ENCODE measurements at places on chromosomes 2 and 18.

DNA sequence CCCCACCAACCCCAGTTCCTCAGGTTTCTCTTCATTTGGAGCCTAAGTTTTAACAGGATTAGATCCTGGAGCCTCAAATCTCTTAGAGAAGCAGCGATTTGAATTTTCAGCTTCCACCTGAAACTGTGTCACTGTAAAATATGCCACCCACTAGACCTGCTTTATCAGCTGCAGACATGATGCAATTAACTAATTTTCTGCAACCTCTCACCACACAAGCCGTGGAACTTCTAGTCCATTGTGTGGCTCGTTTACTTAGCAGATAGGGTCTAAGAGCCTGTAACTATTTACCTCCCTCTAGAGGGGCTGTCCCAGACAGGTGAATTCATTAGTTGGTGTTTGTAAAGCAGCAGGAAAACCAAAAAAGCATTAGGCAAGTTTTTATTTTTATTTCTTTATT, 31.6 kb upstream of the FZD5 start:
- DNase-seq, result peak; percentile 57

DNA sequence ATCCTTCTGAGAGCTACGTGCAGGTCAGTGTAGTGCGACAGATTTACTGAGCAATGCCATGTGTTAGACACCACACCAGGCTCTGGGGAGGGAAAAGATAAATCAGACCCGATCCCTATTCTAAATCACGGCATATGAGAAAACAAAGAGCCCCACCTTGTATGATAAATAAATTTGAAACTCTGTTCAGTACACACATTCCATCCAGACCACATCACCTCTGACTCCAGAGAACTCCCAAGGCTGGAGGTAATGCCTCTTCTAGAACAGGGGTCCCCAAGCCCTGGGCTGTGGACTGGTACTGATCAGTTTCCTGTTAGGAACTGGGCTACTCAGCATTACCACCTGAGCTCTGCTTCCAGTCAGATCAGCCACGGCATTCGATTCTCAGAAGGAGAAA, 77.3 kb downstream of the QPCT start:
- no peak for DNase-seq

DNA sequence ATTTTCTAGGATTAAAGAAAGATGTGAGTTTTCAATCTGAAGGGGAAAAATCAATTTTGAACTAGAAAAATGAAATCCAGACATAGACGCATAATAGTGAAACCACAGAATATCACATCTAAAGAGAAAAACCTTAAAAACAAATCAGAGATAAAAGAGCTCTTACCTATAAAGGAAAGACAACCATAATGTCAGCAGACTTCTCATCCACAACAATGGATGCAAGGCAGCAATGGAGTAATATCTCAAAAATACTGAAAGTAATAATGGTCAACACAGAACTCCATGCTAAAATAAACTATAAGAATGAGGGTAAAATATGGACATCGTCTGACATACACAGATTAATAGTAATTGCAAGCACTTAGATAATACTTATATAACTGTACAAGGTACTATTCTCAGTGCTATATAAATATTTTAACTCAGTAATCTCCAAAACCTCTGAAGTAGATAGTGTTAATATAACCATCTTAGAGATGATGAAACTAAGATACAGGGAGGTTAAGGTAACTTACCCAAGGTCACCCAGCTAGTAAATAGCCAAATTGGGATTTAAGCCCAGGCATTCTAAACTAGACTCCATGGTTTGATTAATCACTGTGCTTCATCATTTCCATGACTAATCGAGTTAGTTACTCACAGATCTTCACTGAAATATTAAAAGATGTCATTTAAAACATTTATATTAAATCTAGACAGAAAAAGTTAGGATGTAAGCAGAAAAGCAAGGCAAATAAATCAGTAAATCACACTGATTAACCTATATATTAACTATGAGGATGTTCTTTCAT, 89.4 kb upstream of the SPTBN1 start:
- no peak for DNase-seq

DNA sequence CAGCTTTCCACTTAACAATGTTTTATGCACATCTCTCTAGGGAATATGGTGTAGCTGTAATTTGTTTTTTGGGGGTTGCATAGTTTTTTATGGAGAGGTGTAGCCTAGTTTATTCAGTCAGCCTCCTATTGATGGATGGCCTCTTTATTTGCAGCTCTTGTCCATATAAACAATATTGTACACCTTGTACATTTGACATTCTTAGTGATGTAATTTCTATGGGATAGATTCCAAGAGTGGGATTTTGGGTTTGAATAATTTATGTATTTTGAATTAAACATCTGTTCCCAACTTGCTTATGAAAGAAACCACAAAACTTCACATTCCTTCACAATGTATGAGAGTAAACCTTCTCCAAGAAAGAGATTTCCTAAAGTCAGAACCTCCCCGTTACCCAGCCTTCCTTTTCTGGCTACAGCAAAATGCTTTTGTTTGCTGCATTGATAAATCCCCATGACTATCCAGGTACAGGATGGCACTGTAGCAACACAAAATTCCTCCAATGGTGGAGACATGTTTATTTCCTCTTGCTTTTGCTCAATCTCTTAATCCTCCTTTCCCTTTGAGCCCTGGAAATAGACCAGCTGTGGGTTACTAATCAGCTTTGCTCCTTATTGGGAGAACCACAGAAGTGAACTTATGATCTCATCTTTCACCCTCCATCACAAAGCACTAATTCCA, 58.4 kb upstream of the GALR1 start:
- no peak for DNase-seq

- DNase-seq, result peak; percentile 10
Measured at GRCh38 chr2:230160112-230160660, 59.6 kb downstream of the SP110 start.

DNA sequence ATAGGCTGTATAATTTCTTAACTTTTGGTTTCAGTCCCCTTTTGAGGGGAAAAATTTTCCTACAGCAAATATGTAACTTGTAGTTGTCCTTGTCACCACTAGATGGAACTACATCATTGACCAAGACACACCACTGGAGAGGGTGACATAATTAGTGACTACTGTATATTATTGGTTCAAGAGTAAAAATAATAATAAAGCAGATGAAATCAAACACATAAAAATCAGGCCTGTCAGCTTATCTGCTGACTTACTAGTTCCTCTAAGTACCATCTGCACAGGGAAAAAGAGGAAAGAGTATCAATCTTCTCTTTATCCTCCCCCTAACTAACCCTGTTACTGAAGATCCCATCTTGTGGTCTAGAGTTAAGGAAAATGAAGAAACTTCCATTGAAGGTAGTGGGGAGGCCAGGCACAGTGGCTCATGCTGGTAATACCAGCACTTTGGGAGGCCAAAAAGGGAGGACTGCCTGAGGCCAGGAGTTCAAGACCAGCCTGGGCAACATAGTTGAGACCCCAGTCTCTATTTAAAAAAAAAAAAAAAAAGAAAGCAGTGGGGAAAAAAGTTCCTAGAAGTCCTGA, 29.6 kb upstream of the ENOSF1 start:
- DNase-seq, result no peak

DNA sequence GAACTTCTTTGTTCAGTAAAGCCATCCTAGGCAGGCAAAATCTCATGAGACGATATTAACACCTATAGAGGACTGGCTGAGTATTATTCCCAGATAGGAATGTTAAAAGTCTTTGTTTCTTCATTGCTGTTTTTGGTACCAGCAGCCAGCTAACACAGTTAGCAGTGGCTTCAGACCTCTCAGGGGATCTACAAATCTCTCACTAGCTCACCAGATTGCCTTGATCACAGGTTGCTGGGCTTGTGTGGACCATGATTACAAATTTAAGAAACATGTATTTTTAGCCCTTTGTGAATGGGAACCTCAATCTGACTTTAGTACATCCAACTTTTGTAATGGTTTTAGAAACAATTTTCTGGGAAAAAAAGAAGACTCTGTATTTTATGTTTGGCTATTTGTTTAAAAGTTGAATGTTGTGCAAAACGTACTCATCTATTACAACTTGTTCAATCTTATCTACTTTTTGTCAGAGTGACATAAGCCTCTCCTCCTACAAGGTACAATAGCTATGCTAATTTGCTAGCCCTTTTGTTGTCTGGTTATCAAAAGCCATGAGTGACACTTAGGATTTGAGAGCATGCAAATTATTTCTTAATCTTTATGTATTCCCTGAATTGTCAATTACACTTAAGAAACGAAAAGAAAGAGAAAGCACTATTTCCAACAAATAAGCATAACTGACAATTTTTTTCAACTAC, 693.1 kb downstream of the ERBB4 start:
- no peak for DNase-seq

DNA sequence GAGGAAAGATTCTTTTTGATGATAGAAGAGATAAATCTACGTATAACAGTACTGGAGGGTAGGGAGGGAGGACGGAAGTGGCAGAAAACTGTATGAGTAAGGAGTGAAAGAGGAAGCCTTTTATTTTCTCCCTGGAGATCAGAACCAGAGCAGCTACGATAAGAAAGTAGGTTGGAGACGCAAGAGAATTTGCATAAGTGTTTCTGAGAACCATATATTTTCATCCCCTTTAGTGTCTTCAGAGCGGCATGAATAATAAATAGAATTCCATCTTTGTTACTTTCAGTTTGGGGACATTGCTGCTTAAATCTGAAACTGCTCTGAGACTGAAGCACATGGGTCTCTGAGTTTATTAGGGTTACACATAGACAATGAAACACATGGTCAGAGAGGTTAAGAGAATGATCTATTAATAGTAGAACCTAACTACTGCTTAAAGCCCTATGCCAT, 230.2 kb upstream of the TNP1 start:
- no peak for DNase-seq

- peak; percentile 57 for DNase-seq
Measured at GRCh38 chr2:114442510-114442909, at the start of gene DPP10. DPP10 (plus strand) TSS chr2:114442641.

DNA sequence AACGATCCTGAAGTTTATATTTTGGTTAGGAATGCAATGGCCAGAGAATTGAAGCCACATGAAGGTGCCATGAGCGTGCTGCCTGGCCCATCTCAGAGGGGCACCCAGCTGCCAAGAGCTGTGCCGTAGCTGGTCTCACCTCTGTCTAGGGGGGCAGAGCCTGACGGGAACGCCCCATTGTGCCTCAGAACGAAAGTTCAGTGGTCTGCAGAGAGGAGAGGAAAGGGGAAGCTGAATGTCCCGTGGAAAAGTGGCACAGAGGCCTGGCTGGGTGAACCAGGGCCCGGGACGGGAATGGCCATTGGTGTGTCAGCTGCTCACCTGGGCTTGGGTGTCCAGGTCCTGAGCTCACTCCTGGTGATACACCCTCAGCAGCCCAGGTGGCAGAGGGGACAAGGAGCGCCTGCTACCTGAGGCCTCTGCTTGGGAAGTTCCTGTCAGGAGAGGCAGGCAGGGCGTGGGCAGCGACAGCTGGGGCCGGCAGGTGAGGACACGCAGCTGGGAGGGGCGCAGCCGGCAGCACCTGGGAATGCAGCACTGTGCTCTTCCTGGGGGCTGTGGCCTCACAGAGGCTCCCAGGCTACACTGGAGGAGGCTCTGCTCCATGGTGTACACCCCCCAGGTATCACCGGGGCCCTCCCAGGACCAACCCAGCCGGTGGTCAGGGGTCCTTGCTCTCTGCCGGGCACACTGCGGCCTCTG, 67.3 kb downstream of the PARD6G start:
- no peak for DNase-seq

- no peak for DNase-seq
Measured at GRCh38 chr2:221097568-221097915, 474.6 kb downstream of the EPHA4 start.

DNA sequence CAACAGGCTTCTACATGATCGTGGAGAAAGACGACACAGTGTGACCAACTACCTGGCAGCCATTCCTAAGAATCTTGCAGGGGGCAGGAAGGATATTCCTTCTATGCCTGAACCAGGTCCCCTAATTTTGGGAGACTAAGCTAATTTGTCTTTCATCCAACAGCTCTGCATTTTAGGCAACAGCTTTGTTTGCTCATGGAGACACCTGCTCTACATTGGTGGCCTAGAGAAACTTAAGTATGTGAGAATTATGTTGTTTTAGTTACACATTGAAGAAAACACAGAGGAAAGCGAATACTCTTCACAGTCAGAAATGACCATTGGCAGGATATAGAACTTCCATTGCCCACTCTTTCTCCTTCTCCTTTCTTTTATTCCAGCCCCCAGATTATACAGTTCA, 75.2 kb downstream of the ASXL3 start:
- no peak for DNase-seq

- no peak for DNase-seq
Measured at GRCh38 chr2:141900826-141901225, 230.0 kb downstream of the LRP1B start.

- DNase-seq, result no peak
Measured at GRCh38 chr2:237669283-237669627, 41.9 kb downstream of the LRRFIP1 start.

GRCh38 chr2:202084265-202084664, 11.2 kb downstream of the KIAA2012 start:
- DNase-seq, result no peak

- no peak for DNase-seq
Measured at GRCh38 chr2:197360744-197361156, 50.2 kb upstream of the ANKRD44 start.

GRCh38 chr2:62956651-62957050, 94.0 kb upstream of the OTX1 start:
- no peak for DNase-seq

DNA sequence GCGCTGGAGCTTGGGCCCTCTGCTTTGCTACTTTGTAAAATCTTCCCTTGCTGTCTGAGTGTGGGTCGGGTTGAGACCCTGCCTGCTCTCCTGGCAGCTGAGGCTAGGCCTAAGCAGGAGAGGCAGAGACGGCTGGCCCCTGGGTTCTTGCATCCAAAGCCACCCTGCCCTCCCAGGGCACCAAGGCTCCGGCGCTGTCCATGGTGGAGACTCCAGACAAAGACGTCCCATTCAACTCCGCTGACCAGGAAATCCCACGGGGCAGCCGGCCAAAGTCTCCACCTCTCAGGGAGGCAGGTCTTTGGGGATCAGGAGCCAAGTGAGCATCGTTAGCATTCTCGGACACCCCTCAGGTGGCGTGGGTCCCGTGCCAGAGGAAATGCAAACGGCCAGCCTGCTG, 2.6 kb upstream of the PRLH start:
- DNase-seq, result no peak

- DNase-seq, result no peak
Measured at GRCh38 chr2:170823898-170824215, 7.2 kb downstream of the GAD1 start.

DNA sequence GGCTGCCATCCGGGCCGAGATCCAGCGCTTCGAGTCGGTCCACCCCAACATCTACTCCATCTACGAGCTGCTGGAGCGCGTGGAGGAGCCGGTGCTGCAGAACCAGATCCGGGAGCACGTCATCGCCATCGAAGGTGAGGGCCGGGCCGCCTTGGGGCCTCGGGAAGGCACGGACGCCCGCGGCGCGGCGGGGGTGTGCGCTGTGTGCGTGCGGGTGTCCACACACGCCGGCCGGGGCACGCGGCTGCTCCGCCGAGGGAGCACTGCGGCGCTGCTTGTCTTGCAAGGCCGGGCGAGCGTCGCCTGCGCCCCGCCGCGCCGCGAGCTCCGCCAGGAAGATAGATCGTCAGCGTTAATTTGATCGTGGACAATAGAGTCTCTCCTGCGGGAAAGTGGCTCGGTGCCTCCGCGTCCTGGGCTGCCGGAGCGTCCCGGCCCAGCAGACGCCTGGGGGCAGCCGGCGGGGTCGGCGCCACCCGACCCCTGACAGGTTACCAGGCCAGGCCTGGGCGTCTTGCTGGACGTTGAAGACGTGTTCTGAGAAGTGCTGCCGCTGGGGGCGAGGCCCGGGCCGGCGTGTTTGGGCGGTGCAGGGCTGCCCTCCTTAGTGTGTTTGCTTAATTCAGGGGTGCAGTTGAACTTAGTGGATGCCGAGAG, 1.0 kb downstream of the AGAP1 start:
- peak; percentile 36 for DNase-seq

All from Caco-2 (cell line).